Adrenal gland (tissue), 19 donors: ENCODE measurements at places on chromosomes 1 and 21. TPM values are rescaled to one million over a fixed set of nuclear protein-coding genes. Genes with fewer than 3 reads are reported as not detected.

GRCh38 chr1:151837884-151838221, 1.8 kb downstream of the C2CD4D start:
- no peaks in the 10 kb centered on the region for H3K36me3 ChIP-seq
- peaks cover 9% of the 10 kb centered on the region for H3K27me3 ChIP-seq
- H3K4me3 ChIP-seq, result no peak overlapping the region
- DNase-seq, result no peak

The CFAP141 gene
- not detected for total RNA-seq

The EFNA1 gene
- 16.3 TPM for total RNA-seq

DNA sequence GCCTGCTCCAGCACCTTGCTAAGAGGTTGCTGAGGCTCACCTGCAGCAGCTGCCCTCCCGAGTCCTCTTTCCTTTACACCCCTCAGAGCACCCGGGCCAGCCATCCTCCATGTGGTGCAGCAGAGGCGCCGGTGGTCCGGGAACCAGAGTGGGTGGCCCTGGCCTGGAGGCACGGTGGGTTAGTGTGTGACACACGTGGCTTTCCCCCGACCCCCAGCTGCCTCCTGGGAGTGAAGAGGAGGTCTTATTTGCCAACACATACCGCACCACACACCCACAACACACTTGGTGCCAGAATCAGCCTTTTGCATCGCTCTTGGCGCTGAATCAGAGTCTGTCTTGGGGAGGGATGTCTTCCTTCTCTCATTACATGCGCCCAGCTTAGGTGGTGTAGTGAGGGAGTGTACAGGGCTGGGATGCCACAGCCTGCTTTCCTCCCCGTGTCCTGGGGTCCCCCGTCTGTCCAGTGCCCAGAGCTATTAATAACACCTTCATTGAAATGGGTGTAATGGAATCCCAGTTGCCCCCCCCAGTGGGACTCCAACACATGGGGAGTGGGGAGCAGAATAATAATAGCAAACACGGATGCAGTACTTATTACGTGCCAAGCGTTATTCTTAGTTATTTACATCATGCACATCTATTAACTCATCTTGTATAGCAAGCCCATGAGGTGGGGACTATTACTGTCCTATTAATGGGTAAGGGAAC, 38.2 kb downstream of the MAPKAPK2 start:
- peaks cover 69% of the 10 kb centered on the region for H3K4me1 ChIP-seq
- no peaks in the 10 kb centered on the region for H3K27me3 ChIP-seq
- no peak overlapping the region for H3K4me3 ChIP-seq
- H3K36me3 ChIP-seq, result no peaks in the 10 kb centered on the region
- no peak for DNase-seq

- H3K36me3 ChIP-seq, result no peaks in the 10 kb centered on the region
- peaks cover 54% of the 10 kb centered on the region for H3K27me3 ChIP-seq
- no peak overlapping the region for H3K27ac ChIP-seq
Measured at GRCh38 chr1:156444407-156445001, 56.1 kb downstream of the MEF2D start.

DNA sequence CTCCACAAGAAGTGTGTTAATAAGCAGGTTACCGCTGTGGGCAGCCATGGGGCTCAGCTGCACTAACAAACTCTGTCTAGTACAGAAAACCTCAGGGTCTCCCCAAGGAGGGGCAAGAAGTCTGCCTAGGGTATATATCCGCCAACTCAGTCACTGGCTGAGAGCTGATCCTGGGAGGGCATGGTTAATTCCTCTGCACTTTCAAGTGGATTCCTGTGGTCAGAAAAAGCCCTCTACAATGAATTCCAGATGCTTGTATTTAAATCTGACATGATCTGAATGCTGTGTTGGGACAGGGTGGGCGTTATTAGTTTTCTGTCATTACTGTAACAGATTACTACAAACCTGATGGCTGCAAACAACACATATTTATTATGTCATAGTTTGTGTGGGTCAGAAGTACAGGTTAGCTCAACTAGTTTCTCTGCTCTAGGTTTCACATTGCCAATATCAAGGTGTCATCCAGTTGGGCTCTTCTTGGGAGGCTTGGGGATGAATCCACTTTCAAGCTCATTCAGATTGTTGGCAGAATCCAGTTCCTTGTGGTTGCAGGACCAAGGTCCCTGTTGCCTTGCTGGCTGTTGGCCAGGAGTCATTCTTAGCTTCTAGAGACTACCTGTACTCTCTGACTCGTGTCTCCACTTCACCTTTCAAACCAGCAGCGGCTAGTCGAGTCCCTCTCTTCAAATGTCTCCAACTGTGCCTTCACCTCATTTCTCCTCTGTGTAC, 8.0 kb upstream of the SELE start:
- no peaks in the 10 kb centered on the region for H3K27me3 ChIP-seq
- H3K36me3 ChIP-seq, result no peaks in the 10 kb centered on the region
- no peak for DNase-seq
- H3K4me1 ChIP-seq, result no peaks in the 10 kb centered on the region

The PPIAL4G gene
- not detected for total RNA-seq

DNA sequence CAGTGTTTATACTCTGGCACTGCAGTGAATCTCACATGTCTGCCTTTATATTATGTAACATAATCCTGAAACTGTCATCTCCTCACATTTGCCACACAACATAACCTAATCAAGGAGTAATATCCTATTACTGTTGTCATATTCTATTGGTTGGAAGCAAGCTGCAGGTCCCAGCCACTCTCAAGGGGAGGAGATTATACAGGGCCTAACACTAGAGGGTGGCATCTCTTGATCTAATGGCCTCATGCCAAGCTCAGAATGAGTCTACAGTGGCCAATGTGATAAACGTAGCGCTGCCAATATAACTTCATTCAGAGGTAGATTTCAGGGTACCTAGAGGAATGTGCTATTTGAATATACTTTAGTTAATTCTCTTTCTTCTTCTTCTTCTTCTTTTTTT, 166.8 kb downstream of the BACH1 start:
- DNase-seq, result no peak
- no peaks in the 10 kb centered on the region for H3K4me1 ChIP-seq
- H3K27ac ChIP-seq, result no peak overlapping the region
- H3K36me3 ChIP-seq, result no peaks in the 10 kb centered on the region
- H3K4me3 ChIP-seq, result no peak overlapping the region

The SYDE2 gene
- 4.4 TPM for total RNA-seq

The KRTAP19-1 gene
- total RNA-seq, result not detected

The TNFRSF4 gene
- total RNA-seq, result 2.7 TPM

DNA sequence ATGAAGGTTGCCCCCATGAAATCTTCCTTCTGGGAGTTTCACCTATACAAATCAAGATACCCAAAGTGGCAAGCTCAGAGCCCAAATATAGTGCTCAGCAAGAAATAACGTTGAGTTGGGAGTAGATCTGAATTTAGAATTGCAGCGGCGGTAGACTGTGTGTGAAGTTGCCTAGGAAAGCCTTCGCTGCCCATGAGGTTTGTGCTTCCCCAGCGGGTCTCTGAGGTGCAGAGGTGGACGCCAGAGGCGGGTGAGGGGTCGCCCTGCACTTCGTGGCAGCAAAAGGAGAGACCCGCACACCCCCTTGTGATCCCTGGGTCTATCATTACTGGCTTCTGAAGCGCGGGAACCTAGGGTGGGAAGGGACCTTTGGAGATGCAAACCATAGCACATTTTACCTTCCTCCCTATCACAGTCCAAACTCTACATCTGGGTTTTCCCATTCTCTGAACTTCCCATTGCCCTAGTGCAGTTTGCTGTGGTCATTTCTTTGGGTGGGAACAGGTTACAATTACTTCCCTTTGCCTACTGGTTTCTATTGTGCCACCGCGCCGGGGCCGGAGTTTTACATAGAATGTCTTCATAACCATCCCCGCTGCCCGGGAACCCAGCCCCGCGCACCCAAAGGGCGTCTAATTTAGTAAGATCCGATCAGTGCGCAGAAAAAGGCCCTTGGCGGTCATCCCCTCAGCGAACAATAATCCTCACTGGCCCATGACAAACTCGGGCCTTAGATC, 5.2 kb downstream of the TBX15 start:
- H3K27me3 ChIP-seq, result peaks cover 97% of the 10 kb centered on the region
- H3K4me1 ChIP-seq, result peaks cover 16% of the 10 kb centered on the region
- no peak overlapping the region for H3K4me3 ChIP-seq
- no peak for DNase-seq

The BRDT gene
- not detected for total RNA-seq
